H1 (cell line): ENCODE measurements at places on chromosomes 3 and 15. TPM values are rescaled to one million over a fixed set of nuclear protein-coding genes. Genes with fewer than 3 reads are reported as not detected.

GRCh38 chr3:14126887-14127505 is 2.1 kb downstream of the TMEM43 start:
- H3K27ac ChIP-seq = no peak overlapping the region
- H3K4me3 ChIP-seq = no peak overlapping the region
- DNase-seq = no peak
- H3K27me3 ChIP-seq = no peaks in the 10 kb centered on the region
- peaks cover 22% of the 10 kb centered on the region for H3K36me3 ChIP-seq

- no peak overlapping the region for H3K4me3 ChIP-seq
- no peak for DNase-seq
- H3K27me3 ChIP-seq = peaks cover 6% of the 10 kb centered on the region; the same call in 1 of the 2 replicates
- H3K36me3 ChIP-seq = no peaks in the 10 kb centered on the region
- H3K4me1 ChIP-seq = peaks cover 17% of the 10 kb centered on the region
- no peak overlapping the region for H3K27ac ChIP-seq
Observed at GRCh38 chr3:123070510-123070909, 3.7 kb downstream of the PDIA5 start.

- H3K4me1 ChIP-seq = no peaks in the 10 kb centered on the region
- DNase-seq = no peak
- H3K27ac ChIP-seq = no peak overlapping the region
- H3K4me3 ChIP-seq = no peak overlapping the region
Observed at GRCh38 chr15:44647036-44647435, 16.4 kb downstream of the SPG11 start.

- no peaks in the 10 kb centered on the region for H3K27me3 ChIP-seq
- no peaks in the 10 kb centered on the region for H3K36me3 ChIP-seq
- H3K27ac ChIP-seq = no peak overlapping the region
- H3K4me1 ChIP-seq = no peaks in the 10 kb centered on the region
- H3K4me3 ChIP-seq = no peak overlapping the region
Observed at GRCh38 chr3:19165654-19166053, 17.3 kb downstream of the KCNH8 start.

DNA sequence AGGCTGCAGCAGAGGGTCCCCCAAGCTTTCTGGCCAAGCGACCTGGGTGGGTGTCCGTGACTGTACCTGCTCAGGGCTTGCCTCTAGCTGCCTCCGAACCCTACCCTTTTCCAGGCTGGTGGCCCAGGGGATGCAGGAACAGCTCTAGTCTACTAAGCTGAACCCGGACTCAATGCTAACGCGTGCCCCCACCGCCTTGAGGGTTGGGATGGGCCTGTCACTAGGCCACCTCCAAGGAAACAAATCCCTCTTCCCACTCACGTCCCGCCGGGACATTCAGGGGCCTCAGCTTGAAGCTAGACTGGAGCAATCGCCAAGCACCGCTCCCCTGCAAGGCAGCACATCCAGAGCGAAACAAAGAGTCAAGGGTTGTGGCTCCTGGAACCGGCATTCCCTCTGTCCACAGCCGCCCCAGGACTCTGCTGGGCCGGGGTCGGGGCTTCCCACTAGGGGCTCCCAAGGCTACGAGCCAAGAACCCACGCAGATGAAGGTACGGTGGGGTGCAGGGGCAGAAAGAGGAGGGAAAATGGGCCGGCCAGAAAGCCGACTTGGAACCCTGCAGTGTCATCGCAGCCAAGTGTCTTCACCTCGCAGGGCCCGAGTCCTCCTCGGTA is 2.9 kb downstream of the FBXL22 start:
- H3K36me3 ChIP-seq = no peaks in the 10 kb centered on the region
- no peak overlapping the region for H3K27ac ChIP-seq
- peak overlapping the region; percentile 78 for H3K4me3 ChIP-seq
- no peak for DNase-seq

Gene LYZL4
- total RNA-seq = not detected in 2 replicates
